ENCODE measurements at places on chromosomes 3 and 15.

DNA sequence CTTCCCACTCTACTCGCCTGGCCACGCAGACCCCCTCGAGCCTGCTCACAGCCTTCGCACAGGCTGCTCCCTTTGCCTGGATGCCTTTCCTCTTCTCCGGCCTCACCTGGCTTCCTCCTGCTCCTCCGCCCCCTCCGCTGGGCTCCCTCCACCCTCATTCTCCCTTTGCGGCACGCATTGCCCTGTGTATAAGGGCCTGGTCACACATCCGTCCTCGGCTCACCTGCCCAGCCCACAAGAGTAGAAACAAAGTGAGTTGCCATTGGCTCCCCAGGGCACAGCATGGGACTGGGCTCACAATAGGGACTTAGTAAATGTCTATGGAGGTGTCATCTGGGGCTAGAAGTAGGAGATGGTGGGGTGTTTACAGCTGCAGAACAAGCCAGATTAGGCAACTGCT, 4.2 kb downstream of the PLXND1 start:
- no peak for DNase-seq

- DNase-seq: no peak
Observed at GRCh38 chr3:73548436-73548835, 76.3 kb downstream of the PDZRN3 start.

GRCh38 chr15:58423831-58424608, 7.8 kb upstream of the LIPC start:
- no peak for DNase-seq

DNA sequence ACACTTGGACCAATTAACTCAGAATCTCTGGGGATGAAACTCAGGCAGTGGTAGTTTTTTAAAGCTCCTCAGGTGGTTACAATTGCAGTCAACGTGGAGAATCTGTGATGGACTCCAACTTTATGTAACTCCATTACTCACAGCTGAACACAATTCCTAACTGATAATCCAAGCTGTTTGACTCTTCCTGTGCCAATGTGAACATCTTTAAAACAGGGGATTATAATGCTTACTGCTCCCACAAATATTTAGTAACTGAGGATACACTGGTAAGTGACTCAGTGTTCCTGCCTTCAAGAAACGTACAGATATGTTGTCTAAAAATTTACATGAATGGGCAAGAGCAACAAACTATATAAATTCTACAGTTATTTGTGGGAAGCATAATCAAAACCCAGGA, 85.6 kb downstream of the OSBPL10 start:
- DNase-seq: no peak

GRCh38 chr3:38139652-38140051, 1.2 kb downstream of the MYD88 start:
- DNase-seq: no peak

- DNase-seq: no peak
Observed at GRCh38 chr15:40087991-40088928, 20.4 kb downstream of the BMF start.

DNA sequence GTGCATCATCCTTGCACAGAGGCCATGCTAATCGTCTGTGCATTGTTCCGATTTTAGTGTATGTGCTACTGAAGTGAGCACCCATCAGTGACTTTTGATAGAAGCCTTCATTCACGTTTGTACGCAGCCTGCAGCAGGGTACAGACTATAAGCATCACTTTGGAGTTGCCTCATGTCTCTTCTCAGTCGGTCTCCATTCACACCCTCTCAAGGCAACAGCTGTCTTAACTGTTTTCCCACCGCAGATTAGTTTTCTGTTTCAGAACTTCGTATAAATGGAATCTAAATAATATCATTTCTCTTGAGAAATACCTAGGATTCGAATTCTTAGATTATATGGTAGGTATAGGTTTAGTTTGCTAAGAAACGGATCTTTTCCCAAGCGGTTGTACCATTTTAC, 143.2 kb downstream of the KLHL25 start:
- DNase-seq: no peak

GRCh38 chr3:53257465-53257864, 1.6 kb upstream of the TKT start:
- no peak for DNase-seq

- DNase-seq: peak; percentile 92
Observed at GRCh38 chr3:88618021-88618645, 468.4 kb downstream of the C3orf38 start.

DNA sequence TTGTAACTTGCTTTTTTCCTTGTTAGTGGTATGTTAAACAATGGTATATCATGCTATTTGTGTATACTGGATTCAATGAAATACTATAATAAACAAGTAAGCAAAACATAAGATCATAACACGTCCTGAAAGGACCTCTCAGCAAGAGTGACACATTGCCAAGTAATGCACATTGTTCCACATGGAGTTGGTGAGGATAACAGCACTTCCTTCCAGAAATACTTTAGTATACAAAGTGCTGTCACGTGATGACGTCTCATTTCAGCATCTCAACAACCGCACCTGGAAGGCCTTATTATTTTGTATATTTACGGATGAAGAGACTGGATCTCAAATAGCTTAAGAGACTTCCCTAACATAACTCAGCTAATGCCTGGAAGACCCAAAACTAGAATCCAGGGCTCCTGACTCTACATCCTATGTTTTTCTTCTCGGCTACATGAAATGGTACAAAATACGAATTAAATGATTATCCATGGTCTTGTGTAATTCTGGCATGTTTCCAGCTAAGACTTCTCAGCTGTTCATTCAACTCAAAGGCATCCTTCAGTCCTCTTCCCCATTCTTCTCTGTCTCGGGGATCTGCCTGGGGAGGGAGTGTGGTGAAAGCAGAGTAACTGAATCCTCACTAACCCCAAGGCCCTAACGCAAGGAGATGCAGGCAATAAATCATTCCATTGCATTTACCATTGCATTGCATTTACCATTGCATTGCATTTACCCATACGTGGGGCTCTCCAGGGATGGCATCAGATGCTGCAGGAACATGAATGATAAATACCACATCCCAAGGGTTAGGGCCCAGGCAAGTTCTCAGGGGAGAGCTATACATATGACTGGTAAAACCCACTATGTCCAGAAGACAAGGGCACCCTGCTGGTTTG, 79.2 kb downstream of the LIPC start:
- no peak for DNase-seq

GRCh38 chr3:10762611-10763247, 53.3 kb upstream of the SLC6A11 start:
- no peak for DNase-seq

DNA sequence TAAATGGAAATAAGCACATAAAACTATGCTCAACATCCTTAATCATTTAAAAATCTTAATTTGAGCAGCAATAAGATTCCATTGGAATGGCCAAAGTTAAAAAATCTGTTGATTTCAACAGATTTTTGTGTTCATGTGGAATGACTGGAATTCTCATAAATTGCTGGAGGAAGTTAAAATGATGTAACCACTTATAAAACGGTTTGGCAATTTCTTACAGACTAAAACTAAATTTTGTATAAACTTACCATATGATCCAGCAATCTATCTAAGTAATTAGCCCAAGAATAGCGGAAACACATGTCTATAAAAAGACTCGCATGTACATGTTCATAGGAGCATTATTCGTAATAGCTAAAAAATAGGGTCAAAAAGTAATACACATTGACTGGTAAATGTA, 1713.6 kb downstream of the SI start:
- DNase-seq: no peak

- no peak for DNase-seq
Observed at GRCh38 chr15:90106522-90107117, 4.4 kb upstream of the IDH2 start.

- DNase-seq: no peak
Observed at GRCh38 chr3:71503525-71504249, 79.8 kb downstream of the FOXP1 start.

DNA sequence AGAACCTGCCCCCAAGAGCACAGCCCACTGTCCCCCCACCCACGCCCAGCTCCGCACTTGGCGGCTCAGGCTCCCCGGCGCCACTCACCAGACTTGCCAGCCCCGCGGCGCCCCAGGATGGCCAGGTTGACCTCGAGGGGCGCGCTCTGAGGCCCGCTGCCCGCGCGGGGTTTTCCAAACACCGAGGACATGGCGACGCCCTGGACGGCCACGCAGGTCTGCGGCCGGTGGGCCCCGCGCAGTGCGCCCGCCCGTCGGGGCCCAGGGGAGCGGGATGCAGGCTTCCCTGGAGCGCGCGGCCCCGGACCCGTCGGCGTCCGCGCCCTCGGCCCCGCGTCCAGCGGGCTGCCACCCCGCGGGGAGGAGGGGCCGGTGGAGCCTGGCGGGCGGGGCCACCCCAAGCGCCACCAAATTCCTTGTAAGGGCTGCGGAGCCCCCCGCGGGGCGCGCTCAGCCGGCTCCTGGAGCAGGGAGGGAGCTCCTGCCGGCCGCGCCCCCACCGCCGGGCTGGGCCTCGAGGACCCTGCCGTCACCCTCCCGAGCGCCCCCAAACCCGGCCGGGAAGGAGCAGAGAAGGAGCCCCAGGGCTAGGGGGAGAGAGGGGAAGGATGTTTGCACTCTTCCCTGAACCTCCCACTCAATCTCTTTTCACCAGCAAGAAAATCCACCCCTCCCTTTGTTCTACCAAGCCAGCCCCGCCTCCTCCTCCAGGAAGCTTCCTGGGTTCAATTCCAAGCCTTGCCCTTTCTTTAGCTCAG, at the start of gene RASL12:
Gene RASL12 (minus strand): TSS at position 347 of the 758 bp plus-strand sequence. CDS start 156 bp downstream, at position 191.
- DNase-seq: no peak

GRCh38 chr3:12158387-12159226, at the start of gene TIMP4:
TIMP4 (minus strand) TSS chr3:12158912; CDS start chr3:12158840, 72 bp downstream.
- no peak for DNase-seq

- no peak for DNase-seq
Observed at GRCh38 chr15:45785897-45786296, 151.1 kb downstream of the SQOR start.

DNA sequence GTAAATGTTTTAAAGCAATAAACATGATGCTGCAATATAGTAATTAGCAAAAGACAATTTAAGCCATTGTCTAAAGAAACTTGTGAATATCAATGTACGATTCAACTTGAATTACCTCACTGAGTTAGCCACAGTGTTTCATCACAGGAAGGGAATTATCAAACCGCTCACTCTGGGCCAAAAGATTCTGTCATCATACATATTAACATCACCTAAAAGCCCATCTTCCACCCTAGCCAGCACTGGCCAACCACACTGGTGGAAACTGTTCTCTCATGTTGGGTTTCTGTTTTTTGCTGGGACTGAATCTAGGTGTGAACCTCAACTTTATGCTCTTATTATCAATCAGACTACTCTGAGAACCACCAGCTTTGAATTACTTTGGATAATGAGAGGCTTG, 497.7 kb upstream of the THBS1 start:
- no peak for DNase-seq

- no peak for DNase-seq
Observed at GRCh38 chr3:117745516-117745915, 1035.9 kb downstream of the TUSC7 start.

DNA sequence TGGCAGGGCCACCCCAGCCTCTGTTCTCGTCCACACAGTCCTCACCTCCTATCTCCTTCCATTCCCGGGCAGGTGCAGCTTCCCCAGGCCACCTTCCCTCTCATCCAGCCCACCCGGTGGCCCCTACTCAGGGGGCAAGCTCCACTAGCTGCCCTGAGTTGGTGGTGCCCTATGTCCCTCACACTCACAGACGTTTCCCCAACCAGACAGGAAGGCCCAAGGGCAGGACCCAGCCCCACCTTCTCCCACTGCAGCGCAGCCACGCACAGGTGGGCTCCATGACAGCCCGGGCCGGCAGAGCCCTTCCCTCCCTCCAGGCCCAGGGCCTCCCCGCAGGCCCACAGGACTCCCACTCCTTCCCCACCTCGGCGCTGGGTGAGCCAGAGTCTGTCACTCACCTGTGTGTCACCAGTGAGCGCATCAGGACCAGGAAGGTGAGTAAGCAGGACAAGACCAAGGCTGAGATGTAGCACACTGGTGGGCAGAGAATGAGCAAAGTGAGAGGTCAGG, 11.1 kb downstream of the ISLR start:
- no peak for DNase-seq

- no peak for DNase-seq
Observed at GRCh38 chr3:16899919-16900318, 15.2 kb downstream of the PLCL2 start.

DNA sequence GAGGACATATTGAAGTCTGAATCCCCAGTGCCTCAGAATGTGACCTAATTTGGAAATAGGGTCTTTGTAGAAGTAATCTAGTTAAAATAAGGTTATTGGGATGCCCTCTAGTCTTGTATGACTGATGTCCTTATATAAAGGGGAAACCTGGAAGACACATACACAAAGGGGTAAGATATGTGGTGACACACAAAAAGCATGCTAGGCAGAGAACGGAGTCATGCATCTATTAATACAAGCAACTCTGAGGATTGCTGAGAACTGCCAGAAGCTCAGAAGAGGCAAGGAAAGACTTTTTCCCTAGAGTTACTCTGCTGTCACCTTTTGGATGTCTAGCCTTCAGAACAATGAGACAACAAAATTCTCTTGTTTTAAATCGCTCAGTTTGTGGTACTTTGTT, 58.1 kb upstream of the TMEM108 start:
- DNase-seq: no peak

All from NCI-H524 treated with DMSO at 0.1 percent for 48 hours (cell line).